GM23248 (cell line): ENCODE measurements at places on chromosomes 1 and 21.

DNA sequence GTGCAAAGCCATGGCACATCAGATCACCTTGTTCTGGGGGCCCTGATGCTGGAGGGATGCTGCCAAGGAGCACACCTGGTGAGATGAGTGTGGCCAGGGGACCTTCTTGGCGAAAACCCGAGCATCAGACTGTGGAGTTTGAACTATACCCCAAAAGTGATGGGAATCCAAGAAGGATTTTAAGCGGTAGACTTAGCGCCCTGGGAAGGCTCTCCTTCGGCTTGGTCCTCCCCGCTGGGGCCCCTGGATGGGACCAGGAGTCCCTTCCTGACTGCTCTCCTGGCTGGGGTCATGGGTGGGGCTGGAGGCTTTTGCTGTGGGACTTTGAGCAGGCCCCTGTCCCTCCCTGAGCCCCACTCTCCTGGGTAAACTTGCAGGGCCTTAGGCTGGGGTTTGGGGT is 10.5 kb downstream of the ZNF362 start:
- no peak for DNase-seq

DNA sequence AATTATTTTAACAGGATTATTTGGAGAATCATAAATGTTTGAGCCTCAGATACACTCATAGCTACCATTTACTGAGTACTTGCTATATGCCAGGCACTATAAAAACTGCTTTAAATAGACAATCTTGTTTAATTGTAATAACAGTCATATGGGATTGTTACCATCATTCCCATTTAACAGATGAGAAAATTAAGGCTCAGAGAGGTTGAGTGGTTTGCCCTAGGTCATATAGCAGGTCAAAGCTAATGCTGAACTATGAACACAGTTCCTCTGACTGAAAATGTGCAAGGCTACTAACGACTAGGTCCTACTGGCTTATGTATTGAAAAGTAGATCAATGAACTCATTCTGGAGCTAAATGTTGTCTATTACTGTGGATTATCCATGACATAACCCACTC is 63.4 kb downstream of the DDR2 start:
- no peak for DNase-seq

- peak; percentile 56 for DNase-seq
These were observed 2.5 kb downstream of the NBL1 start for GRCh38 chr1:19646377-19647319.

- DNase-seq = no peak
These were observed 13.9 kb upstream of the FGGY start for GRCh38 chr1:59282951-59283350.

DNA sequence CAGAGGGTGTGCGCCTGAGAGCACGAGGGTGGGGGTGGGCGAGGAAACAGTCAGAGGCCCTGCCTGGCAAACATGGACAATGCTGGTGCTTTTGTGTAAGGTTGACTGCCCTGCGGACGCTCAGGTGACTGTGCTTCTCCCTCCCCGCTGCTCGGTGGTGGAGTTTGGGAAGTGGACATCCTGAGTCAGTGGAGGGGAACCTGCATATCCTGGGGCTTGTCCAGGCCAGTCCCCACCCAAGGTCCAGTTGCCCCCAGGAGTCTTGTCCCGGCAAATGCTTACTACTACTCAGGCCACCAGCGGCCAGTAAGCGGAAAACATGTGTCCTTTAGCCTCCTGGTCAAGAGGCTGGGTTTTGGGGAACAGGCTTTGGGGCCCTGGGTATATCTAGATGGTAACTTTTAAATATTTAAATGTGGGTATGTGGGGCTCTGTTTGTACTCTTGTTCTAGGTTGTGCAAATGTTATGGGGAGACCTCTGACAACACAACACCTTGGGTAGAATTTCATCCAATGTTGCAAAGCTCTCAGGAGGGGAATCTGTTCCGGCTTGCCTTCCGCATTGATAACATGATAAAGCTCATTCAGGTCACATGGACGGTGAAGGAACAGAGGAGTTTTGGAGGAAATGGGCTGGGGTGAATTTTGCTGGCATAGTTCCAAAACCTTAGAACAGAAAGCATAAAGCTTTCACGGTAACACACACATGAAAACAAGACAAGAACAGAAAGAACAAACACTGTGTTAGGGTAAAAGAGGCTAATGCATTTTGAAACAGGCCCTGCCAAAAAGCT is 364.9 kb downstream of the PRDM2 start:
- DNase-seq = no peak

DNA sequence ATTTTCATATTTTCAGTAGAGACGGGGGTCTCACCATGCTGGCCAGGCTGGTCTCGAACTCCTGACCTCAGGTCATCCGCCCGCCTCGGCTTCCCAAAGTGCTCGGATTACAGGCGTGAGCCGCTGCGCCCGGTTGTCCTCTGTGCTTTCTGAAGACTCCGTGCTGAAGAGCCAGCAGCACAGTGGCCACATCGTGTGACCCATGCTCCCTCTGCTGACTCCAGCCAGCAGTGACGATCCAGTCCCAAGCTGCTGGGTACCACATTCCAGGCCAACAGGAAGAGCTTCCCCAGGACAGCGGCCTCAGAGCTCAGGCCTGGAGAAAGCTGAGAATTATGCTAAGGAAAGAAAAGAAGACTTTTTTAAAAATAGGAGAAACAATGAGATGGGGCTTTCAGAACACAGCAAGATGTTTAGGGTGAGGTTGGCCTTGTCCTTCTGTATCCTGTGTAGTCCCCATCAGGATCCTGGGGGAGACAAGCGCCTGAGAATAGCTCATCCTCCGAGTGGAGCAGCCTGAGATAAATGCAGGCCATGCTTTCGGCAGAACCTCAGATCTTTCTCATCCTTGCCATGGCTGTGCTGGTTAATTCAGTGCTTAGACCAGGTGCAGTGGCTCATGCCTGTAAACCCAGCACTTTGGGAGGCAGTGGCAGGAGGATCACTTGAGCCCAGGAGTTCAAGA is 207.1 kb downstream of the SLC35F3 start:
- peak; percentile 30 for DNase-seq

- no peak for DNase-seq
These were observed 26.7 kb upstream of the DUSP10 start for GRCh38 chr1:221768444-221769066.

DNA sequence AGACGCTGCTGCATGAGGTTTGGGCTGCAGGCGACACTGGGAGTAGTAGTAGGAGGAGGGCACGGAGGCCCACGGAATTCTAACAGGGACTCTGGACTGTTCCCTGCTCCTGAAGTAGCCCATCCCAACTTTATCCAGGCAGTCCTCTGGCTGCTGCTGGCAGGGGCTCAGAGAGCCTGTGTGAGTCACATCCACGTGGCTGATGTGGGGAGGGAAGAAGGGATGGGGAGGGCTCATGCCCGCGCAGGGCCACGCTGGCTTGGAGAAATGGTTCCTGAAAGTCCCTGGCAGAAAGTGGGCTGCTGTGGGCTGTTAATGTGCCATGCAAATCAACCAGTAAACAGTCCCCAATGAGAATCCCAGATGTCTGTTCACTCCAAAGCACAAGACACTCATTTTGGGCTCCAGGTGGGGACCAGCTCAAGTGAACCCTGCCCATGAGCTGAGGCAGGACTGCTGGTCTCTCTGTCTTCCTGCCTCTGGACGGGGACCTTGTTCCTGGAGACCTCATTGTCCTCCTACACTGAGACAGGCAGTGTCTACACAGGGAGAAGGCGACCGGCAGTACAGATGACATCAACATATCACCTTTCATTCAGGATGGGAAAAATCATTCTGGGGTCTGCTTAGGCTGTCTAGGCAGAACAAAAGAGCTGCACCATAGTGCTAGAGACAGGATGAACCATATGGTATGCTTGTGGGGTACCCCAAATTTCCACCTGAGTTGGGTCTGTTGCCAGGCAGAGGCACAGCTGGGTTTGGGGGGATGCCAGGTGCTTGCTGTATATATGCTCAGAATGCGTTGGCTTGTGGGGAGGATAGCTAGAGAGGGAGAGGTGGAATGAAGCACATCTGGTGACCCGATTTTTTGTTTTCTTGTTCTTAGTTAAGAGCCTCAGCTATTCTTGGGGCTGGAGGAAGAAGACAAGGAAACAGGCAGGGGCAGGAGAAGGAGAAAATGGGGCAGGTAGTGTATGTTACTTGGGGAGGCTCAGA is 57.9 kb upstream of the FMOD start:
- DNase-seq = peak; percentile 88

DNA sequence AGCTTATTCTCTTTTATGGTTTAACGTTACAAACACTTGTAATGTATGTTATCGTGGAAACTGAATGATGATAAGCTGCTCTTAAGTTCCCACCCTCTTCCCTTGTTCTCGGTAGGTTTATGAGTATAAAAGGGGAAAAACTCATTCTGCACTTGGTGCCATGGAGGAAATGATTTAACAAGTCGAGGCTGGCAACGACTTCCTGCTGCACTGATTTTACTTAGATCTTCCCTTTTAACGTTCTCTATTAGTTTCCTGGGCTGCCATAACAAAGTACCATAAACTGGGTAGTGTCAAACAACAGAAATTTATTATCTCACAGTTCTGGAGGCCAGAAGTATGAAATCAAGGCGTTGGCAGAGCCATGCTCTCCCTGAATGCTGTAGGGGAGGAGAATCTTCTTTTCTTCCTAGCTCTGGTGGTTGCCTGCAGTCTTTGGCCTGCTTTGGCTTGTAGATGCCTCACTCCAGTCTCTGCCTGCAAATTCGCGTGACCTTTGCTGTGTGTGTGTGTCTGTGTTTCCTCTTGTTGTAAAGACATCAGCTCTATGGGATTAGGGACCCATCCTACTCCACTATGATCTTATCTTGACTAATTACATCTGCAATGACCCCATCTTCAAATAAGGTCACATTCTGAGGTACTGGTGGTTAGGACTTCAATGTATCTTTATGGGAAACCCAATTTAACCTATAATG is 26.3 kb downstream of the HUNK start:
- no peak for DNase-seq

GRCh38 chr1:28395181-28395580 is 25.6 kb downstream of the PHACTR4 start:
- peak; percentile 49 for DNase-seq

- DNase-seq = peak; percentile 60
These were observed 15.4 kb downstream of the NGF start for GRCh38 chr1:115322631-115323030.
